ENCODE measurements at places on chromosomes 6 and 20.

- peak; percentile 49 for DNase-seq
Observed at GRCh38 chr6:111057074-111057752, 30.1 kb upstream of the SLC16A10 start.

GRCh38 chr6:28927846-28928245, 4.1 kb upstream of the TRIM27 start:
- no peak for DNase-seq

GRCh38 chr20:2739042-2739398, 46.4 kb downstream of the EBF4 start:
- DNase-seq = no peak

DNA sequence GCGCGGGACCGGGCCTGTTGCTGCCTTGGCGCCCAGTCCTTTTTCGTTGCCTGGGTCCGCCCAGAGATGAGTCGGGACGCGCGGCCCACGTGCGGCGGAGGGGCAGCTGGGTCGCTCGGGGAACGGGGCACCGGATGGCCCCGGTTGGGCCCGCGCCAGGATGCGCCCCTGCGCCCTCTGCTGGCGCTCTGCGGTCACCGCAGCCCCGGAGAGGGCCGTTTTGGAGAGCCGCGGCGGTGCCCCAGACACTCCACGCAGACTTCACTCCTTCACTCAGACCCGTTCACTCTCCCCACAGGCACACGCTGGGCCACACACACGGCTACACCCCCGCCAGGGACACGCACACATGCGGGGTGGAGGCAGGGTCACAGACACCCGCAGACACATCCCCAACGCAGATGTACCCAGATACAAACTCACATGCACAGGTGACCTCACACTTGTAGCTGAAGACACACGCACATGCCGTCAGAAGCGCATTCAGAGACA, 38.8 kb downstream of the SRC start:
- peak; percentile 72 for DNase-seq

- no peak for DNase-seq
Observed at GRCh38 chr20:62209850-62210495, 10.1 kb downstream of the HRH3 start.
